ENCODE measurements at places on chromosomes 1 and 21.

GRCh38 chr1:225917101-225917500 lies 6.9 kb downstream of the PYCR2 start:
- no peak for DNase-seq

DNA sequence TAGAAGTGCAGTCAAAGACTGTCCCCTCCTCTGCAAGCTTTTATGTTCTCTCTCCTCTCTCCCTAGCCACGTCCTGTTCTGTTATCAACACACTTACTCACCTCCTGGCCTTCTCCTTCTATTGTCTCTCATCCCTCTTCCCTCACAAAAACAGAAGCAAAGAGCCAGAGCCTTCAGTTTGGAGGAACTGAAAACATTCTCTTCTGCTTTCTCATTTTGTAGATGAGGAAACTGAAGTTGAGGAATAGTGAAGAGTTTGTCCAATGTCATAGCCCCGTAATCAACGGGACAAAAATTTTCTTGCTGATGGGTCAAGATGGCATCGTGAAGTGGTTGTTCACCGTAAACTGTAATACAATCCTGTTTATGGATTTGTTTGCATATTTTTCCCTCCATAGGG lies 1.9 kb downstream of the NLRP3 start:
- DNase-seq: no peak

GRCh38 chr1:111221633-111222291 lies 5.8 kb upstream of the CHI3L2 start:
- DNase-seq: peak; percentile 92

GRCh38 chr1:43329995-43330751 lies 7.4 kb upstream of the MPL start:
- DNase-seq: peak; percentile 29

DNA sequence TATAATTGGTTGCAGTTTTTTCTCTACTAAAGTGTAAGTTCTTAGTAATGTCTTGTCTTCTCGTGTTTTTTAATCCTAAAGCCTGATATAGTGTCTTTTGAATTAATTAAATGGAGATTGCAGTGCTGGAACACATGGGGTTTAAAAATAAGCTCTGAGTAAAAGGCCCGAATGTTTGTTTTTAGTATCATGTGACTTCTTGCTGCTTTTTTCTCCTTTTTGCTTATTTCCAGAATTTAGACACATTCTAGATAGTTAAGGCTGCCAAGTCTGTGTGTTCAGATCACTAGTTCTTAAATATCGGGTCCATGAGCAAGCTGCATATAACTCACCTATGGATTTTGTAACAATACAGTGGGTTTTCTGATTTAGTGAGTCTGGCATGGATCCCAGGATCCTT lies 27.5 kb downstream of the KCTD3 start:
- DNase-seq: no peak

DNA sequence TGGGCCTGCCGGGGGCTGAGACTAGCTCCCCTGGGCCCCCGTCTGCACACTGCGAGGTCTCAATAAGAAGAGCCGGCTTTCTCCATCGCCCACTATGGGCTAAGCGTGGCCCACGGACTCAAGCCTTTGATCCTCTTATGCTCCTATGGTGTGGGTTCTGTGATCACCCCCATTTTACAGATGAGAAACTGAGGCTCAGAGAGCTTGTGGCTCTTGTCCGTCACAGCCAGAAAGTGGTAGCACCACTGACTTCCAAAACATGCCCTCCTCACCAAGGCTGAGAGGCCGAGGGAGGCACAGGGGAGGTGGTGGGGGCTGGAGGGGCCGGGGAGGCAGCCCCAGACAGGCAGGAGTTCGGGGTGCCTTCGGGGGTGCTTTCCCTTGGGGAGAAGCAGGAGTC lies 39.0 kb upstream of the CASZ1 start:
- no peak for DNase-seq

- DNase-seq: no peak
These were observed 141.8 kb upstream of the CSF3R start for GRCh38 chr1:36624466-36624865.

GRCh38 chr1:229836324-229836723 lies 210.3 kb downstream of the URB2 start:
- DNase-seq: no peak

- no peak for DNase-seq
These were observed 123.1 kb downstream of the MATN1 start for GRCh38 chr1:30600258-30600657.

DNA sequence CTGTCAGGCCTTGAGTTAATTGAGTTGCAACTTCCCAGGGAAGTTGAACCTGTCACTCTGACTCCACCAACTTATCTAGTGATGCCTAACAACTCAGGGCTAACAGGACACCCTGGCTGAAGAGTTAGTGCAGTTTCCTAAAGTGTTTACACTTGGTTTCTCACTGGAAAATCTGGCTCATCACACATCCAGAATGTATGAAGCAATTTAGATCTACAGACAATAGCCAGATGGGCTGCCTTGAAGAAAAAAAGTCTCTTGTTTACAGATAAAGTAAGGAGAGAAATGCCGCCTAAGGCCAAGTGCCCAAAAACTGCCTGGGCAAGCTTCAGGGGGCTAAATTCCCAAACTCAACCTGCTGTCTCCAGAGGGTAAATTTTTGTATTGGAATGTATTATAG lies 446.3 kb upstream of the NCAM2 start:
- no peak for DNase-seq

GRCh38 chr1:22817462-22817861 lies 106.8 kb downstream of the EPHB2 start:
- no peak for DNase-seq

DNA sequence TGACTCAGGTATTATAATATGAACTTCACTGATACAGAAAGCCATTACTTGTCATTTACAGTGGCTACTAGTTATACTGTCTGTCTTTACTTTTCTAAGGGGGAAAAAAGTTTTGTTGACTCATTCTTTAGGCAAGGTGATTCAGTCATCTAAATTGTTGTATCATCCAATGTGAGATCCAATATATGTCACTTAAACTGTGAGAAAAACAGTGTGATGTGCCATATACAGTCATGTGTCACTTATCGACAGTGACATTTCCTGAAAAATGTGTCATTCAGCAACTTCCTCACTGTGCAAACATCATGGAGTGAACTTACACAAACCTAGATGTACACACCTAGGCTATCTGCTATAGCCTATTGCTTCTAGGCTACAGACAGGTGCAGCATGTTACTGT lies 57.6 kb downstream of the KCNK2 start:
- no peak for DNase-seq

GRCh38 chr1:236615399-236616148 lies 11.3 kb upstream of the HEATR1 start:
- DNase-seq: no peak

- DNase-seq: no peak
These were observed 89.6 kb upstream of the HNRNPU start for GRCh38 chr1:244953901-244954300.

DNA sequence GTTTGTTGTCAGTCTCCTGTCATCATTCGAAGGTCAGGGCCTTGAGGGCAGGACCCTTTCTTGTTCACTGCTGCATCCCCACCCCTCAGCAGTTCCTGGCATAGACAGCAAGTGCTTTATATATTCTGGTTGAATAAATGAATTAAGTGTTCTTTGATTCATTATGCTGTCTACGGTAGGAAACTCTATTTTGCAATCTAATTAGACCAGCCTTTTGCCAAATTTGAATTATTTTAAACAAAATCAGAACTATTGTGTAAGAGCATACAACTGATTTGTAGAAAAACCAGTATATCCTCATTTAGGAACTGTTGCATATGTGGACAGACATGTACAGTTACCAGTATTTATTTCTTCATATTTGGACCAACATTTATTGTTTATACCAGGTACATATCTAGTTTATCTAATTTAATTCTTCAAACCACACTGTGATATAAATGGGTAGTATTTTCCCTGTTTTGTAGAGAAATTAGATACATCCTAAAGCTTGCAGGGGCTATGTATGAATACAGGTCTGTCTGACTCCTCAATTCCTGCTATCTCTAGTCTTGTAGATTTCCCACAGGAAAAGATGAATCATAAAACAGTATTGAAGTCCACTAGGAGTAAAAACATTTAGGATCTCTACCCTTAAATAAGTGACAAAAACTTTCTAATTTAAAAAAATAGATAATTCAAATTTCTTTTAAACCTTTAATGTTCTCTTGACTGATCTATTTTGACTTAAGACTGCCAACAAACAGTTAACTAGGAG lies 10.4 kb downstream of the MGST3 start:
- DNase-seq: no peak

DNA sequence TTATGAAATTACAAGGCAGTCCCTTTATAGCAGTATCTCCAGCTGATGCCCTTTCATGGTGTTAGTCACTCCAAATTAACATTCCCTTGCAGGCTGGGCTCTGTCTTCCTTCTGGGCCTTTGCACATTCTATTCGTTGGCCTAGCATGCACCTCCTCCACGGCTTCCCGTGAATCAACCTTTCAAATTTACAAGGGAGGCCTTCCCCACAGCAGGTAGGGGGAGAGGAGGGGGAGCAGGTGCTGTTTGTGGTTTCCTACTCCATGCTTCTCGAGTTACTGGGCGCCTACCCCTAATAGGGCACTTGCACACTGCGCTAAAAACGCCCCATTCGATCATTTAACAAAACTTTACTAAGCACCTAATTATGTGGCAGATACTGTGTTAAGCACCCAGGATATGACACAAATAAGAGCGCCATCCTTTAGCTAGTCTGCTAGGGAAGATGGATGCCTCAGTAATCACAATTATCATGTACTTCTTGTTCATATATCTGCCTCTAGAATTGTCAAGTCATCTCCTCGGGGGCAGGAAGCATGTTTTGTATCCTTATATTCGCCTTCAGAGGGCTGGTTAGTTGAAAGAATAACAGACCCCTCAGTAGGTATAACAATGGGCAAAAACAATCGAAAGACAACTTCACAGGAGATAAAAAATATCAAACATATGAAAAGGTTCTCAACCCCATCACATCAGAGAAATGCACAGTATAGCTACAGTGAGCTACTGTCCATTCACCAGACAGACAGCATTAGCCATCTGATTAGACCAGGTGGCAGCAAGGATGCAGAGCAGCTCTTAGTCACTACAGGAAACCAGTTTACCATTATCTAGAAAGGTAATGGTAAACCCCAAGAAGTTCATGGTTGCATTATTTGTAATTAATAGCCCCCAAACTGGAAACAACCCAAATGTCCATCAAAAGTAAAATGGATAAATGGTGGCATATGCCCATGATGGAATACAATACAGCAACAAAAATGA lies 1.7 kb upstream of the ADAR start:
- DNase-seq: peak; percentile 57

DNA sequence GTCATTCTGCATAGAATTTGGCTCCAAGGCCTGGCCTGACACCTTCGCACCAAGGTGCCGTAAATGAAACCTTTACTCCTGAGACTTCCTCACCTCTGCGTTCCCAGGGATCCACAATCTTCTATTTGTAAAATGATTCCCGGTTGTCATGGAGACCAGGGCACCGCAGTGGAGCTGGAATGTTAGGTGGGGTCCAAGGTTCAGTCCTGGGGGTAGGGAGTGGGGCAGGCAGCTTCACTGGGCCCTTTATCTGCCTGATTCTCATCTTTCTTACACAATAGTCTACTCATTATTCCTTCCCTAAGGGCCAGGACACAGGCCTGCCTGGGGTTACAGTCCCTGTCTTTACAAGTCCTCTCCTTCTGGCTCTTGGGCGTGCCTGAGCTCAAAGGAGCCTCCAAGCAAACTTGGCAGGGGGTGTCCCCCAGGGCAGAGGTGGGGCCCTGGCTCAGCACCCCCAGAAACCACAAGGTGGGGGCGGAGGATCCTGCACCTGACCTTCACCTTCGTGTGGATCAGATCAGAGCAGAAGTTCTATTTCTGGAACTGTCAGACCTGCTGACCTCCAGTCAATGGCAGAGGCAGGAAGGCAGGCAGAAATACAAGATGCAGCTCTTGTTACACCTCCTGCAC lies 51.1 kb downstream of the RIPK4 start:
- DNase-seq: no peak

- DNase-seq: no peak
These were observed 46.3 kb upstream of the TNFSF18 start for GRCh38 chr1:173097001-173097400.

DNA sequence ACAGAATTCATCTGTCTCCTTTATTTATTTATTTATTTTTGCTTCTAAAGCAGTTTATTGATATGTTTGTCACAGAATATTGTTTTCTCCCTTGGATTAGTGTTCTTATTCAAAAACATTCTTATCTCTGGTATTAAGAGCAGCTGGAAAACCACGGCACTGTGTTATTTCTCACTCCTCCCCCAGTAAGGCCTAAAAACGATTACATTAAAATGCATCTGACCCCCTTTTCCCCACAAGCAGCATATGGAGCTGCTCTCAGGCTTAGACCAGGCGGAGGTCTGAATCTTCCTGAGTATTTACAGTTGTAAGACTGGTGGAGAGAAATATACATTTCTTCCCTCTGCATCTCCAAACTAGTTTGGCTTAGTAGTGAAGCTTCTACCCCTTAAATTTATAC lies 86.8 kb downstream of the HLX start:
- DNase-seq: no peak

GRCh38 chr1:3251807-3252428 lies 182.9 kb downstream of the PRDM16 start:
- no peak for DNase-seq

GRCh38 chr1:147812799-147813198 lies 52.4 kb upstream of the GJA5 start:
- no peak for DNase-seq

DNA sequence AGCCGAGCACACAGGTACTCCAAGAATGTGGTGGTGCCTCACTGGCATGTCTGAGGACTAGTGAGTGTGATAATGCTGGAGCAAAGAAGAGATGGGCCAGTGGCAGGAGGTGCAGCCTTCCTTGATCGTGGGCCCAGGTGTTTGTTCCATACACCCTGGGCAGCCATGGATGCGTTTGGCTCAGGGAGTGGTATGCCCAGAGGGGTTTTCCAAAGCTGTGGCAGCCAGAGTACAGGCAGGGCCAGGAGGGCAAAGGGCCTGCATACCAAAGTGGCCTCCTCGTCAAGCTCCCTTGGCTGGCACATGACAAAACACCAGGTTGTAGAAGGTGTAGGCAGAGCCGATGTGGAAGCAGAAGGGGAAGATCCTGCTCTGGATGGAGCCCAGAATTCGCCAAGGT lies 19.0 kb downstream of the PARS2 start:
- no peak for DNase-seq

GRCh38 chr1:206911064-206911663 lies 10.6 kb downstream of the FCMR start:
- DNase-seq: peak; percentile 61

DNA sequence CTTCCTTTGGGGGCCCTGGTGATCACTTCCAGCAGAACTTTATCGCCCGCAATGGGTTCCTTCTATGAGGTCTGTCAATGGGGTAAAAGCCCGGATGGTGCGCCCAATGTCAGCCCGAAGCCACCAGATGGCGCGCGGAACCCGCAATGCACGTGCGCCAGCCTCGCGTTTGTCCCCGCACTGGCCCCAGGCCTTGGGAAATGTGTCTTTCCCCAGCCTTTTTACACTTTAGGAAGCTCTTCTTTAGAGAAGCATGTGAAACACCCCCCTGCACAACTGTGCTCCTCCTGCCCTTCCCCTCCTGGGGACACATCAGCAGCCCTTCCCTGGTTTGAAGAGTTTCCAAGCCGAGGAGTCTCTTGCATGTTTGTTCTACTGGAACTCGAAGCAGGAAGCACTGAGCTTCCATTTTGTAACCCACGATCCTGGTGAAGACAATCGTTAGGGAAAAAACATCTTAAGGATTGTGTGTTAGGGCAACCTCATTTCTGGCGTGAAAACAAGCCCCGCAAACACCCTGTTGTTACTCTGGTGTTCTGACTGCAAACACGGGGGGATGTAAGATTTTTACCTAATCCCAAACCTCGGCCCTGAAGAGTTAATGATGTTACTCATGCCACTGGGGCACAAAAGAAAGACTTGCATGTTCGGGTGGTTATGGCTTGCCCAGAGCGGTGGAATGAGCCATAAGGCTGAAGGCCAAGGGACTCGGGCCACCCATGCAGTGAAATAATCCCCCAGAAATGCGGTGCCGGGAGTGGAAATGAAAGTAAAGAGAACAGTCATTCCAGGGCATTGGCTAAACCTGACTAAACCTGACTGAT lies 20.4 kb upstream of the TARBP1 start:
- peak; percentile 88 for DNase-seq

Data from activated CD4-positive, alpha-beta T cell treated with anti-CD3 and anti-CD28 coated beads, Interleukin-2, amount 50 U/mL, for 16 hours (primary cell).